ENCODE measurements at places on chromosomes 16 and 17.

DNA sequence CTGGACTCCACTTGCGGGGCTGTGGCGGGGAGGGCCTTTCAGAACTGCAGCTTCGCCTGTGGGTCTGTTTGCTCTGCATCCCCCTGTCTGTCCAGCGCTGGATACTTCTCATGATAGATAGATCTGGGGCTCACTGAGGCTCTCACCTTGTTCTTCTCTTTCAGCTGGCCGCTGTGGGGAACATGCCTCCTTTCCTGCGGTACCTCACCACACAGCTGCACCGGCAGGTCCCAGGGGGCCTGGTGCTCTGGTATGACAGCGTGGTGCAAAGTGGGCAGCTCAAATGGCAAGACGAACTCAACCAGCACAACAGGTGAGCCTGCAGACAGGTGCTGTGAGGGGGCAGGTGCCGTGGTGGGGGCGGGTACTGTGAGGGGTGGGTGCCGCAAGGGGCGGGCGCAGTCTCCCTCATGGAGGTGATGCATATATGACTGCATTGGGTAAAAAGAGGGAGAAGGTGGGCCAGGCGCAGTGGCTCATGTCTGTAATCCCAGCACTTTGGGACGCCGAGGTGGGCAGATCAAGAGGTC is 6.2 kb downstream of the ENGASE start:
- DNase-seq: no peak

DNA sequence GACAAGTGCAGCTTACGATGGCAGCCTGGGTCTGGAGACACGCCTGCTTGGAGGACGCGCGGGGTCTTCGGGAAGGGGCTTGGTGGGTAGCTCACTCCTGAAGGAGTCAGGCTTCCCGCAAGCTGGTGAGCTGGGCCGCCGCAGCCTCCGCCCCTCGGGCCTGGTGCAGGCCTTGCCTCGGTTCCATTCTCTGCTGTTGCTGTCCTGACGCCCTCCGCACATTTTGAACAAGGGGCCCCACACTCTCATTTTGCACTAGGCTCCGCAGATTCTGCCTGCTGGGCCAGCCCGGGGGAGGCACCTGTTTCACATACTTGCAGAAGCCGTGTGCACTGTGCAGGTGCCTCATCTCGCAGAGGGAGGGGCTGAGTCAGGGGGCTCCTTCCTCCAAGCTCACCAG is 31.9 kb upstream of the CBX4 start:
- DNase-seq: no peak

GRCh38 chr16:31477220-31478216 is 5.4 kb upstream of the SLC5A2 start:
- DNase-seq: peak; percentile 62

GRCh38 chr16:21302898-21303528 is 24.9 kb upstream of the CRYM start:
- no peak for DNase-seq

Data from GM10248 (cell line).